IMR-90 (cell line): ENCODE measurements at places on chromosomes 7 and 10.

DNA sequence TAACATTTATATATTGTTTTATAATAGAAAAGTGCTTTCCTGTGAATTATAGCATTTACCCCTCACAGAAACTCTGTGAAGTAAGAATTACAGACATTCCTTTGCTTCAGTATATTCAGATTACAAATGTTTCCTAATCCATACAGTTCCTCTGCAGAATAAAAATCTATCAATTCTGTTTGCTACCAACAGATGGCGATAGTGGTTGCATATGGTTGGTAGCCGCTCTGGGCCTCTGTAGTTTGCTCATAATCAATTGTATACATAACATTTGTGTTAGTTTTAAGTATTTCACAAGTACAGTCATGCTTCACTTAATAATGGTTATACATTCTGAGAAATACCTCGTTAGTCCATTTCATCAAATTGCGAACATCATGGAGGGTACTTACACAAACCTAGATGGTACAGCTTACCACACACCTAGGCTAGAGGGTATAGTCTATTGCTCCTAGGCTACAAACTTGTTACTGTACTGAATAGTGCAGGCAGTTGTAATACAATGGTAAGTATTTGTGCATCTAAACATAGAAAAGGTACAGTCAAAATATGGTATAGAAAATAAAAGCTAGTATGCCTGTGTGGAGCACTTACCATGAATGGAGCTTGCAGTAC lies 94.4 kb upstream of the STEAP4 start:
- no peak for DNase-seq

GRCh38 chr10:127142136-127142535 lies 54.3 kb downstream of the INSYN2A start:
- DNase-seq, result no peak

GRCh38 chr10:29957907-29958331 lies 101.5 kb downstream of the JCAD start:
- no peak for DNase-seq

DNA sequence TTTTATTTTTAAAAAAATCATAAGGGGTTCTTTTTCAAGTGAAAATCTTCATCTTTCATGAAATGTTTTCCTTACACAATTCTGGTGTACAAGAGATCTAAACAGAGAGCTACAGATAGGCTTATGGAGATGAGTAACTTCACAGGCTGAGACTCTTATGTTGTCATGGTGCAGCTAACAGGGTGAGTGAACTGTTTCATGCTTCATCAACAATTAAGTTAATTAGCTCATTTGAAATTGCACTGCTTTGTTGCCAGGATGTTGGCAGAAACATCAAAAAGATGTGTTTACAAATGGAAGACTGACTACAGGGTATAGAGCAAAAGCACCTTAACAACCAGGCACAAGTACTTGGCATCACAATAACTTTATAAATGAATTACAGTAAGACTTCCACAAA lies 230.8 kb downstream of the FOXP2 start:
- no peak for DNase-seq

GRCh38 chr7:155533827-155534690 lies 12.3 kb downstream of the CNPY1 start:
- DNase-seq, result no peak

- DNase-seq, result no peak
Measured at GRCh38 chr10:56139405-56139804, 221.7 kb downstream of the ZWINT start.

GRCh38 chr10:124677293-124677699 lies 66.9 kb downstream of the FAM53B start:
- no peak for DNase-seq

- no peak for DNase-seq
Measured at GRCh38 chr10:84497978-84498377, 169.6 kb downstream of the CCSER2 start.
